Amniotic stem cell (primary cell): ENCODE measurements at places on chromosomes 1 and 21.

DNA sequence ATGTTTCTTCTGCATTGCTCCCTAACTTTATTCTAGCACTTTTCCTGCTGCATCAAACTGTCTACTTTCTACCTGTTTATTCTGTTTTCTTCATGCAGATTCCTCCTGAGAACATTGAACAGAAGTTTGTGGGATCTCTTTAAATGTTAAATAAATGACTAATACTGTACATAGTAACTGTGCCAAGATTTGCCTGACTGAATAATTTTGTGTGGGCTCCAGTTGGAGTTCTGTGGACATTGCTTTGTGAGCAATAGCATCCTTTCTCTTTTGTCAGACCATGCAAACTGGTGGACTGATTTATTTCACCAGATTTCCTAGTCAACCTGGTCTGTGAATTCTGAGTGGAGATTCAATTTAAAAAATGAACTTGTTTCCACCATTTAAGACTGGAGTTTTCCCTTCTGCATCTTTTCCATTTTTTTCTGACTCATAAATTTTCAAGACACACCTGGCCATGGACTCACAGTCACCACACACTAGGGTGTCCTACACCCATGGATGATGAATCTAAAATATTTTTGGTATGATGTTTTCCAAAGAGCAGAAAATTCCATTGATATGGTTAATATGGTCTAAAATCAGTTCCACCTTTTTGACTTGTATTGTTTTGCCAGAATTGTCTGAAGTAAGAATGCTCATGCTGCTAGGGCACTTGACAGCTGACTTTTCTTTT lies 140.7 kb upstream of the SPAG17 start:
- DNase-seq, result no peak

DNA sequence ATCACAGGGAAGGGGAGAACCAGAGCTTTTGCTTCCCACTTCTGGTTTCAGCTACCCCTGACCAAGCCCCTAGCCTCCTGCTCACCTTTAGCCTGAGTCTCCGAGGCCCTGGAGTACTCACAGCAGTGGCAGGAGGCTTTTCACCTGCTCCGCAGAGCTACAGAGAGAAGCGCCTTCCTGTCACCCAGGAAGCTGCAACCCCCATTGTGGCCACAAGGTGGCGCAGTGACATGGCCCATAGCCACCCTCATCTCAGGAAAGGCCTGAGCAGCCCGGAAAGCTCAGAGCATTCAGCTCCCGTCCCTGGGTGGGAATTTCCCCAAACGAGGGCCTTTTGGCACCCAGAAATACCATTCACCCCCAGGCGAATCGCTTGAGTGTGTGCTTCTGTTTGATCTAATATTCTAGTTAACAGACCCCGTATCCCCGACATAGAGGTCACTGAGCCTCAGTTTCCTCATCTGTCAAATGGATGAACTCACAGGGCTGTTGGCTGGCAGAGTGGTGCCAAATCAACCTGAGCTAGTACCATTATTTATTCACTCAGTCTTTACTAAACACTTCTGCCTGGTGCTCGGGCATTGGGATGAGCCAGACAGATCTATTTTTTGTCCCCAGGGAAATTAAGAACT lies 25.3 kb downstream of the A3GALT2 start:
- peak; percentile 23 for DNase-seq

DNA sequence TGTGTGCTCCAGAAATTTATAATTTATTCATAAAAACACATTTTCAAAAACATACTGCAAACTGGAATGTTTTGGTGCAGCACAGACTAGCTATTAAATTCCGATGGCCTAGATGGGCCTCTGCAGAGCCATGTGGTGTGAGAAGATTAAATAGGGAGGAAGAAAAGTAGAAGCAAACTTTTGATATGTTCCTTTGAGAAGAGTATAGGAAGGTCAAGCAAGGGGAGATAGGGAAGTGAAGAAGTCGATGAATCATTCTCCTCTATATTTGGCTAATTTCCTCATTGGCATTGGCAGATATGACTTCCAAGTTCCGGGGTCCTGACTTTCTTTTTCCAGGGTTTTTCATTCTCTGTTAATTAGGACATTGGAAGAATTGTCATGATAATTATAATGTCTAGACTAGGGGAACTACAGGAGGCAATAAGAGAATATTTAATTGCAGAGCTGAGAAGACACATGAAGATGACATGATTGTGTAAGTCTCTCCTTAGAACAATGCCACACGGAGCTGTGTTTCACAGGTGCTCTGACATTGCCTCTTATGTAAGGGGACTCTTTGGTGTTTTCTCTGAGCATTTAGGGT lies 19.3 kb upstream of the ZNF326 start:
- no peak for DNase-seq

DNA sequence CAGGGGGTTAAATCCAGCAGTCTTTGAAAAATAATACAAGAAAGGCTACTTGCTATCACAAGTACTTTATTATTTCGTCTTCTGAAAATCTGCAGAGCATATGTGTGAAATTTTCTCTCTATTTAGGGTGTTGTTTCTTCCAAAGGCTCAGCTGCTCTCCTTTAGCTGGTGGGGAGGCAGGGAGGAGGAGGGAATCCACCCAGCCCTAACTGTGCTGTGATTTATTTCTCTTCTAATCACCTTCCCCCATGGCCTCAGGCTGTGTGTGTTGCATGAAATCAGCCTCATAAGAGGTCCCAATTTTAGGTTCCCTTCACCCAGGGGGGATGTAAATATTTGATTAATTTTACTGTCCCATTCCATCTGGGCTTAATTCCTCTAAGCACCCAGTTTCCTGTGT lies 77.6 kb upstream of the PGBD5 start:
- DNase-seq, result no peak

- no peak for DNase-seq
These were observed 12.5 kb downstream of the TP73 start for GRCh38 chr1:3664700-3665375.

GRCh38 chr1:37958690-37959089 lies 11.8 kb upstream of the INPP5B start:
- DNase-seq, result peak; percentile 43

DNA sequence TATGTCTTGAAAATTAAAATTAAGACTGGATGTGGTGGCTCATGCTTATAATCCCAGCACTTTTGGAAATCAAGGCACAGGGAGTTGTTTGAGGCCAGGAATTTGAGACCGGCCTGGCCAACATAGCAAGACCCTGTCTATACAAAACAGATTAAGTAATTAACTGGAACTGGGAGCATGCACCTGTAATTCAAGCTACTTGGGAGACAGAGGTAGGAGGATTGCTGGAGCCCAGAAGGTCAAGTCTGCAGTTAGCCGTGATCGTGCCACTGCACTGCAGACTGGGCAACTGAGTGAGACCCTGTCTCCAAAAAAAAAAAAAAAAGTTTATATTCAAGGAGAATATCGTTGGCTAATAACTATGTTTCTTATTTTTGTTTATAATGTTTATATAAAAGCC lies 139.2 kb downstream of the USP25 start:
- no peak for DNase-seq

GRCh38 chr1:203274603-203275381 lies 30.5 kb upstream of the BTG2 start:
- no peak for DNase-seq

- DNase-seq, result no peak
These were observed 18.1 kb downstream of the JAK1 start for GRCh38 chr1:64948216-64948615.

GRCh38 chr1:195130598-195130997 lies 1477.6 kb downstream of the KCNT2 start:
- no peak for DNase-seq

GRCh38 chr1:202237052-202237451 lies 43.5 kb downstream of the LGR6 start:
- no peak for DNase-seq

DNA sequence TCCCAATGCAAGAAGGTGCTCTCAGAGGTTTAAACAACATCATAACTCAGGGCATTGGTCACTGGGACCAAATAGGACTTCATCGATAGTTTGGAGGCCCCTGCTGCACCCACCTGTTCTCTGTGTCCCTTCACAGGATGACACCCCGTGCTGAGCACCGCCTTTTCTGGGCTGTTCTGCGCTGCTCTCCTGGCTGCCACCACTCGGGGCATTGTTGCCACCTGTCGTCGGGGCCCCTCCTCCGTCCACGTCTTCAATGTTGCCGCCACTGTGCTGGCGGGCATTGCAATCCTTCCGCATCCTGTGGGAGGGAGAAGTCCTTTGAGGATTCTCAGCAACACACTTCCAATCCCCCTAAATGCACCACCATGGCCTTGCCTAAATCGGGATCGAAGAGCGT lies 47.7 kb downstream of the NTPCR start:
- no peak for DNase-seq

DNA sequence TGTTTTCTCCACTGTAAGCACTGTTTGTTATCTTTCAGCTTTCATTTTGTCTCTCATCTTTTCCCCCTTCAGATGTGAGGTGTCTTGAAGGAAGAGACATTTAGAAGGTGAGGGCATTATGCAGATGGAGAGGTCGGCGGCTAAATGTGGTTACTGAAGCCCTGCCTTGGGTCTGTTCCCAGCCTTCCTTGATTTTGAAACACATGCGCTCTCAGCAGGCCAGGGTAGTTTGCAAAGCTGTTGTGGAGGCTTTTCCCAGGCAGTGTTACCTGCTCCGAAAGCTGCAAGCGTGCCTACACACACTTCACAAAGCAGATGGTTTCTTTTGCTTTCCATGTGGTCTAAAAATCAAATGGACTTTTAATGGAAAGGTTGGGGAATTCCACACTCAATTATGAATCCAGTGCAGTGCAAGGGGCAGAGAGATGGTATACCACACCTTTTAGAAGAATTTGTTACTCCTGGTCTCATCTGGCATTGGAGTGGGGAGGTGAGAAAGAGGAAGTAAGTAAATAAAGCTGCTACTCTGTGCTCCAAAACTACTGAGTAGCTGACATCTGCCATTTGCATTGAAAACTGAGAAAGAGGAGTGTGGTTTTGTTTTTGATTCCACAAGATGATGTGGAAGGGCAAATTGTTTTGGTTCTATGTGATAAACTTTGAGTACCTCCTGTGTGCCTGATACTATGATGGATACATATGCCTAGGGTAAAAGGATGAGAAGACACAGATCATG lies 91.9 kb downstream of the NFIA start:
- no peak for DNase-seq

DNA sequence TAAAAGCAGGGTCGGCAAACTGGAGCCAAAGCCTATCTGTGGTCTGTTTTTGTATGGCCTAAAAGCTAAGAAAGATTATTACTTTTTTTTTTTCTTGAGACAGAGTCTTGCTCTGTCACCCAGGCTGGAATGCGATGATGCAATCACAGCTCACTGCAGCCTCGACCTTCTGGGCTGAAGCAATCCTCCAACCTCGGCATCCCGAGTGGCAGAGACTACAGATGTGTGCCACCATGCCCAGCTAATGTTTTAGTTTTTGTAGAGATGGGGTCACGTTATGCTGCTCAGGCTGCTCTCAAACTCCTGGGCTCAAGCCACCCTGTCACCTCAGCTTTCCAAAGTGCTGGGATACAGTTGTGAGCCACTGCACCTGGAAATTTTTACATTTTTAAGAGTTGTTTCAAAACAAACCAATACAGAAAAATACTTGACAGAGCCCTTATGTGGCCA lies 6.5 kb upstream of the GLRX2 start:
- peak; percentile 62 for DNase-seq

DNA sequence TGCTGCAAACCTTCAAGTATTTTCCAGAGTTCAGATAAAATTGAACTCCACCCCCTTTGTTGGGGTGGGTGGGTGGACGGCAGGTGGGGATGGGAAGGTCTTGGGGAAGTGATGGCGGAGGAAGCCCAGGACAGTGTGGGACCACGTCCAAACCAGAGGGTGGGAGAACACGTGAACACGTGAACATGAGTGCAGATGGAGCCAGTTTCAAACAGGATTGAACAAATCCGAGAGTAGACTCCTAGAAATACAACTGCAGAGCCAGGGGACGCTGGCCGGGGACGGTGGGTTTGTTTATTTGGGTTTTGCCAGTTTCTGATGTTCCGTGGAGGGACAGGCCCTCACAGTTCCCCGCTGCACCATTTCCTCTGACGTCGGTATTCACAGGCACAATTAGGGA lies 2.9 kb downstream of the KRTAP10-2 start:
- no peak for DNase-seq

DNA sequence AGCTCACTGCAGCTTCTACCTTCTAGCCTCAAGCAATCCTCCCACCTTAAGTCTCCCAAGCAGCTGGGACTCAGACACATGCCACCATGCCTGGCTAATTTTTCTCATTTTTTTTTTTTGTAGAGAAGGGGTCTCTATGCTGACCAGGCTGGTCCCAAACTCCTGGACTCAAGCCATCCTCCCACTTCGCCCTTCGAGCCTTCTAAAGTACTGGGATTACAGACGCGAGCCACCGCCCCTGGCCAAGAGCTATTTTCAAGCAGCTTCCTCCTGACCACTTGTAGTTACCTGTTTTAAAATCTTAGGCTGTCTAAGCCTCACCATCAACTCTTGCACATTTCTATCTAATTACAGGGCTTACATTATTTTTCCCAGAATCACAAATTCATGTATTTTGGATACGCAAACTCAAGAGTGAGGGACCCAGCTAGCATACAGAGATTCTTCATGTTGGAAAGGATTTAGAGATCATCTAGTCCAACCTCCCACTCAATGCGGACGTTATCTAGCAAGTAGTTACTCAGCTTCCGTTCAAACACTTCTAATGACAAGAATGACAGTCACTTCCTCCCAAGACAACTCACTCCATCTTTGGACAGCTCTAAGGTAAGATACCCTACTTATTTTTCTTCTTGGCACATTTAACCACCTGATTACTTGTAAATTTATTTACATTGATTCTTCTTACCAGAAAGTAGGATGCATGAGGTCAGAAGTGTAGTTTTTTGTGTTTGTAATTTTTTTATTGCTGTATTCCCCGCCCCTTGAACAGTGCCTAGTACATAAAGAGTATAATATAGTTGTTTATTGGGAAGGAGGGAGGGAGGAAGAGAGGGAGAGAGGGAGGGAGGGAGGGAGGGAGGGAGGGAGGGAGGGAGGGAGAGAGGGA lies 65.4 kb downstream of the LUZP1 start:
- no peak for DNase-seq

- no peak for DNase-seq
These were observed 384.9 kb downstream of the NCAM2 start for GRCh38 chr21:21383126-21383525.

- no peak for DNase-seq
These were observed 73.8 kb downstream of the MTR start for GRCh38 chr1:236868625-236869467.

- DNase-seq, result no peak
These were observed 83.9 kb downstream of the USP24 start for GRCh38 chr1:55131218-55131617.

GRCh38 chr1:164702216-164702615 lies 143.2 kb downstream of the PBX1 start:
- no peak for DNase-seq

DNA sequence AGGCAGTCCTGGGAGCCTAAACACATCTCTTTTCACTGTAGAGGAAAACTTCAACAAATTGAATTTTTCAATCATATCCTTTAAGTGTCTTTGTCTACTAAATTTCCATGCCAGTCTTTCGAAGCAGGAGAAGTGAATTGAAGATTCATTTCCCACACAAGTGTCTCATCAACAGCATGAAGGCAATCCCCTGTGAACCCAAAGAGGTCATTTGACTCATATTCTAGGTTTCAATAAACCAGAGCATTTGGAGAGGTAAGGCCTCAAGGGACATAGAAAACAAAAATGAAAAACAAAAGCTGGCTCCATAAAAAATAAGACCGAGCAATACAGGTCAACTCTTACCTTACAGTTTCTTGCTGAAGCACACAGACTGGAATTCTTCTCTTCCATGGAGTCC lies 94.1 kb upstream of the ATP1B1 start:
- no peak for DNase-seq
